ENCODE measurements at places on chromosomes 13 and 19. TPM values are rescaled to one million over a fixed set of nuclear protein-coding genes. Genes with fewer than 3 reads are reported as not detected.
A peak's percentile ranks its signal among the peaks of the same experiment; 100 is the strongest.

GRCh38 chr19:34276614-34277013, 22.3 kb downstream of the GARRE1 start:
- H3K4me3 ChIP-seq, result no peak overlapping the region
- DNase-seq, result no peak
- peaks cover 22% of the 10 kb centered on the region for H3K4me1 ChIP-seq
- no peaks in the 10 kb centered on the region for H3K27me3 ChIP-seq
- no peaks in the 10 kb centered on the region for H3K36me3 ChIP-seq

GRCh38 chr19:47511128-47511517, 3.7 kb downstream of the NAPA start:
- H3K4me1 ChIP-seq, result peaks cover 47% of the 10 kb centered on the region
- H3K36me3 ChIP-seq, result peaks cover 7% of the 10 kb centered on the region
- H3K27ac ChIP-seq, result no peak overlapping the region
- no peak for DNase-seq
- H3K27me3 ChIP-seq, result no peaks in the 10 kb centered on the region

GRCh38 chr13:25249001-25249543, 38.2 kb downstream of the MTMR6 start:
- peaks cover 44% of the 10 kb centered on the region for H3K36me3 ChIP-seq
- no peak overlapping the region for H3K27ac ChIP-seq
- no peaks in the 10 kb centered on the region for H3K27me3 ChIP-seq
- peak; percentile 26 for DNase-seq

- H3K27me3 ChIP-seq, result no peaks in the 10 kb centered on the region
- peaks cover 42% of the 10 kb centered on the region for H3K4me1 ChIP-seq
- H3K4me3 ChIP-seq, result peak overlapping the region; percentile 88
These were observed 3.0 kb downstream of the PPP6R1 start for GRCh38 chr19:55255618-55256423.

GRCh38 chr13:58476206-58476918, 844.8 kb downstream of the PCDH17 start:
- H3K4me1 ChIP-seq, result no peaks in the 10 kb centered on the region
- H3K4me3 ChIP-seq, result no peak overlapping the region
- no peaks in the 10 kb centered on the region for H3K36me3 ChIP-seq
- H3K27ac ChIP-seq, result no peak overlapping the region

GRCh38 chr19:56159009-56159559, 16.7 kb upstream of the GALP start:
- H3K4me3 ChIP-seq, result no peak overlapping the region
- H3K4me1 ChIP-seq, result no peaks in the 10 kb centered on the region
- no peaks in the 10 kb centered on the region for H3K27me3 ChIP-seq

GRCh38 chr19:55550321-55550650, 4.9 kb upstream of the SBK3 start:
- no peaks in the 10 kb centered on the region for H3K36me3 ChIP-seq
- no peak overlapping the region for H3K27ac ChIP-seq
- no peak for DNase-seq
- H3K4me3 ChIP-seq, result no peak overlapping the region
- H3K4me1 ChIP-seq, result peaks cover 17% of the 10 kb centered on the region

GRCh38 chr13:90919153-90919552, 428.3 kb upstream of the MIR17HG start:
- no peaks in the 10 kb centered on the region for H3K4me1 ChIP-seq
- DNase-seq, result no peak
- no peaks in the 10 kb centered on the region for H3K27me3 ChIP-seq
- no peak overlapping the region for H3K4me3 ChIP-seq
- no peak overlapping the region for H3K27ac ChIP-seq

GRCh38 chr19:49677901-49678674, 1.0 kb downstream of the PRMT1 start:
- H3K27ac ChIP-seq, result peak overlapping the region; percentile 60
- DNase-seq, result peak; percentile 79
- H3K36me3 ChIP-seq, result peaks cover 52% of the 10 kb centered on the region
- peaks cover 12% of the 10 kb centered on the region for H3K4me1 ChIP-seq
- peak overlapping the region; percentile 96 for H3K4me3 ChIP-seq

DNA sequence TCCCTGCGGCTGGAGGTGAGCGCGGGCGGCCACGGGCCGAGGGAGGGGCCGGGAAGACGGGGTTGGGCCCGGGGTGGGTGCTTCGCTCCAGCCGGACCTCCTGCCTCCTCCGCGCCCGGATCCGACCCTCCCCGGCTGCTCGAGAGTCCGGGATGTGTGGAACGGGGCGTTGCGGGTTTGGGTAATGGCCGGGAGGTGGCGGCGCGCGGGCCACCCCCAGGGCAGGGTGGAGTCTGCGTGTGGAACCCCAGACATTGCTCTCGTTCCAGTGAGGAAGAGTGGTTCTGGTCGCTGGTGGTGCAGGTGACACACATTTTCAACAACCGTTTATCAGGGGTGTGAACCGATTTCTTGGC, 38.8 kb downstream of the ARHGEF7 start:
- H3K27ac ChIP-seq, result peak overlapping the region; percentile 98
- peaks cover 14% of the 10 kb centered on the region for H3K4me1 ChIP-seq
- DNase-seq, result peak; percentile 36

GRCh38 chr19:44644402-44645016, 799 bp downstream of the PVR start:
- peak overlapping the region; percentile 84 for H3K4me3 ChIP-seq
- H3K36me3 ChIP-seq, result peaks cover 25% of the 10 kb centered on the region
- peaks cover 31% of the 10 kb centered on the region for H3K4me1 ChIP-seq
- DNase-seq, result peak; percentile 76
- no peaks in the 10 kb centered on the region for H3K27me3 ChIP-seq

DNA sequence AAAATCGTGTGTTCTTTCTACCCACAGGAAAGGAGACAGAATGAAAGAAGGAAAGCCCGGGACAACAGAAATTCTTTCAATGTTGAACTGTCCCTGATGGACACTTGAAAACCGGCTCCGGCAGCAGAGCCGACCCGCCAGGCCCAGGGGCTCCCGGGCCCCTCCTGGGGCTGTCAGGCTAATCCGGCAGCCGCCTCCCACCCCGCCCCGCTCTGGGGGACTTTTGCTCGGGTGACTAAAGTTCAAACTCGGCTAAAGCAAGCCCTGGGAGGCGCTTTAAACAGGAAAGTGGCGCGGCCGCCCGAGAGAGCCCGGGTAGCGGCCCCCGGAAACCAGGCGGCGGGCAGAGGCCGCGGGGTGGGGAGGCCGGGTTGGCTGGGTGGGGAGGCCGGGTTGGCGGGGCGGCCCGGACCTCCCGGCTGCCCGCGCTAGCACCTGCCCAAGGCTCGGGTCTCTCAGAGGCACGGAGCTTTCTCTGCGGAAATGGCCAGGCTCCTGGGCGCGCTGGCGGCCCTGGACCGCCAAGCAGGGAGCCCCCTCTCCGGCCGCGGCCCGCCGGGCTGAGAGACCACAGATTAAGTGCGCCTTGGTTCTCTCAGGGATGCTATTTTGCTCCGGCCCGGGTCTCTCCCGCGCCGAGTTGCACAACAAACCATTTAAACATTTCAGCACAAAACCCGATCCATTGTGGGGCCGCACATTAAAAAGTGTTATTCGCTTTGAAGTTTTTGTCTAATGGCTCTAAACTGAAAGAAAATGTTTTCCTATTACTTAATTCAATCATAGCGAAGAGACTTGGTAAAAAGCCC, 2.6 kb upstream of the GSX1 start:
- H3K4me1 ChIP-seq, result peaks cover 17% of the 10 kb centered on the region
- no peak overlapping the region for H3K4me3 ChIP-seq
- no peak overlapping the region for H3K27ac ChIP-seq
- no peaks in the 10 kb centered on the region for H3K36me3 ChIP-seq

GRCh38 chr13:95480131-95480545, 72.4 kb upstream of the CLDN10 start:
- peaks cover 23% of the 10 kb centered on the region for H3K4me1 ChIP-seq
- H3K27ac ChIP-seq, result no peak overlapping the region
- peak; percentile 17 for DNase-seq
- H3K36me3 ChIP-seq, result no peaks in the 10 kb centered on the region

DNA sequence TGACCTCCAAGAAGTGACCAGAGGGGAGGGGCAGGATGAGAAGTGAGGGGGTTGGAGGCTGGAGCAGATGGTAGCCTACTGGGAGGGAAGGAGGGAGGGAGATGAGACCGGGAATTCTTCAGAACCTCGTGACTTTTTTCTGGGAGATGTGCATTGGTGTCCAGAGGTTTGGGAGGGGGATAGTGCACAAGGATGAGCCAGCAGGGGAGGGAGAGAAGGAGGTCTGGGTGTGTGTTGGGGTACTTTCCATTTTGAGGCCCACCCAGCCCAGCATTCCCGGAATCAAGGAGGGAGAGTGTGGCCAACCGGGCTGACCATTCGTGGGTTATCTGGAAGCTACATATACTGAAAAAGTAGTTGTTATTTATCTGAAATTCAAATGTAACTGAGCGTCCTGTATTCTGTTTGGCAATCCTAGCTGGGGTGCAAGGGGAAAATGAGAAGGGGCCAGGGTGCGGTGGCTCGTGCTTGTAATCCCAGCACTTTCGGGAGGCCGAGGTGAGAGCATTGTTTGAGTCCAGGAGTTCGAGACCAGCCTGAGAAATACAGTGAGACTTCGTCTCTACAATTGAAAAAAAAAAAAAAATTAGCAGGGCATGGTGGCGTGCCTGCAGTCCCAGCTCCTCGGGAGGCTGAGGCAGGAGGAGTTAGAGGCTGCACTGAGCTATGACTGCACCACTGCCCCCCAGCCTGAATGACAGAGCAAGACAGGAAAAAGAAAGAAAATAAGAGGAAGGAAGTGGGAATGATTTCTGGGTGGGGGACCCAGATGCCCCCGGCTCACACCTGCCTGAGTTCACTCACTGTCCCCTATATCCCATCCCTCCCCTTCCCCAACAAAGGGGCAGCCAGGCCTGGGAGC, 4.4 kb upstream of the C3 start:
- DNase-seq, result no peak
- H3K4me3 ChIP-seq, result no peak overlapping the region
- peaks cover 29% of the 10 kb centered on the region for H3K4me1 ChIP-seq
- H3K27me3 ChIP-seq, result no peaks in the 10 kb centered on the region
- H3K27ac ChIP-seq, result no peak overlapping the region

DNA sequence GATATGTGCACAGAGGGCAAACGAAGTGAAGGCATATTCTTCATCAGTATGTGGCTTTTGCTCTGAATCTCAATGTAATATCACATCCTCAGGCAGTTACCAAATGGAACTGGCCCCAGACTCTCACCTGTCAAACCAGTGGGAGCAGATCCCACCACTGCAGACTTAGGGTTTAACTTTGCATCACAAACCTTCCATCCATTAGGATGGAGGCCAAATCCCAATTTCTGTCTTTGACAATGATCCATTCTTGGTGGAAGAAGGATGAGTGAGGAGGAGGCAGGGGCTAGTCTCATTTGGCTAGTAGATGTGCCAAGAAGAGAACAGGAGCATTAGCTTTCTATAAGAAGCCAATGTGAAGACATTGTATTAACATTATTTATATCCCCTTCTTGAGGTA, 413.5 kb upstream of the SPRY2 start:
- no peaks in the 10 kb centered on the region for H3K27me3 ChIP-seq
- no peaks in the 10 kb centered on the region for H3K4me1 ChIP-seq
- DNase-seq, result no peak
- no peak overlapping the region for H3K4me3 ChIP-seq
- H3K27ac ChIP-seq, result no peak overlapping the region

- peak; percentile 53 for DNase-seq
- H3K4me3 ChIP-seq, result no peak overlapping the region
- peaks cover 5% of the 10 kb centered on the region for H3K4me1 ChIP-seq
- H3K27me3 ChIP-seq, result no peaks in the 10 kb centered on the region
- no peak overlapping the region for H3K27ac ChIP-seq
These were observed 8.8 kb downstream of the PRR22 start for GRCh38 chr19:5775668-5776309.

GRCh38 chr19:35404879-35405622, 34.2 kb downstream of the GPR42 start:
- peaks cover 31% of the 10 kb centered on the region for H3K27me3 ChIP-seq
- peaks cover 6% of the 10 kb centered on the region for H3K4me1 ChIP-seq
- H3K4me3 ChIP-seq, result no peak overlapping the region
- no peak overlapping the region for H3K27ac ChIP-seq

- no peak overlapping the region for H3K27ac ChIP-seq
- DNase-seq, result no peak
- H3K27me3 ChIP-seq, result no peaks in the 10 kb centered on the region
These were observed 30.1 kb downstream of the PIP5K1C start for GRCh38 chr19:3669947-3670795.

DNA sequence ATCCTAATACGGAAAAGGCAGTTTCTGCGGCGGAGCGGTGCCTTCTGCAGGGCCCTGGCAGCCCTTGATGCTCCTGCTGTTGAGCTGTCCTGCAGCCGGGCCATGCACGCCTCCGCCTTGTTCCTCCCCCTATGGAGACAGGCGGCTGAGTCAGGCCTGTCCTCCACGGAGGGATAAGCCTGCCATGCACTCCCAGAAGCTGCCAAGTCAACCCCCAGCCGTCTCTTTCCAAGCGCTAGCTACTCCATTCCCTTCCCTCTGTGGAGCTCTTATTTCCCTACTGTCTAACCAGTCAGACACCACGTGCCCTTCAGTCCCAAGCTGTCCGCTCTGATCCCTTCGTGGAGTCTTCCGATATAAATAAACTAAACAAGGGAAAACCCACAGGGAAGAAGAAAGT, 197.0 kb downstream of the COL4A1 start:
- H3K36me3 ChIP-seq, result no peaks in the 10 kb centered on the region
- H3K4me3 ChIP-seq, result no peak overlapping the region
- H3K27me3 ChIP-seq, result no peaks in the 10 kb centered on the region
- peaks cover 43% of the 10 kb centered on the region for H3K4me1 ChIP-seq
- DNase-seq, result peak; percentile 87

GRCh38 chr13:20192158-20192835, 441 bp downstream of the GJB2 start:
- no peak overlapping the region for H3K27ac ChIP-seq
- H3K4me3 ChIP-seq, result peak overlapping the region; percentile 74
- no peaks in the 10 kb centered on the region for H3K27me3 ChIP-seq
- DNase-seq, result peak; percentile 55

DNA sequence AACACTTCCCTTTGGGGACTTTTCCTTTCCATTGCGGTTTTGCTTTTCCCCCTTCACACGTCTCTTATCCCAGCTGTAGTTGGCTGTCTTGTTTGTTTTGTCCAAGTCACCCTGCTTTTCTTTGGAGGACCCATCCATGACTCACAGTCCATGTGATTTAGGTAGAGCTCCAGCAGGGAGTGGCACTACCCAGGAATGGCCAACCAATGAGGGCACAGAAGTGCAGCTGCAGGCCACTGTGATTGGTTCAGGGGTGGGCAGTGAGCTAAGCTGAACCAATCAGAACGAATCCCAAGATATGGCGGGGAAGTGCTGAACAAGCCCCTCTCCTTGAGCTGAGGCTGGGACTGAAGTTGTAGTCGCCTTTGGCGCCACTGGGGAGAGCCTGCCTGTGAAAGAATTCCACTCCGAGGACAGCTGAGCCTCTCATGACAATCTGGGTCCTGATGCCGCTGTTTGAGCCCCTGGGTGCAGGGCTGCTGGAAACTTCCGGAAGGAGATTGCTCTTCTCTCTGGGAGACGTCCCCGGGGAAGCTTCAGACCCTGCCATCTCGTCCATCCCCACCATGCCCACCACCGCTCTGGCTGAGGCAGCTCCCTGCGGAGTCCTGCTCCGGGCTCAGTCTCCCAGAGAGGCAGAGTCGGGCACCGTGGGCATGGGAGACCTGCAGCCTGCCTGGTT, 62.9 kb upstream of the URI1 start:
- DNase-seq, result peak; percentile 67
- no peak overlapping the region for H3K4me3 ChIP-seq
- no peaks in the 10 kb centered on the region for H3K36me3 ChIP-seq
- no peak overlapping the region for H3K27ac ChIP-seq

LSR gene
- total RNA-seq, result 60.6 TPM

URAD gene
- total RNA-seq, result not detected

RFPL4AL1 gene
- not detected for total RNA-seq

ZNF426 gene
- total RNA-seq, result 13.2 TPM

ZNF738 gene
- total RNA-seq, result 3.4 TPM

RFPL4A gene
- not detected for total RNA-seq

CFAP97D2 gene
- not detected for total RNA-seq

SYCN gene
- total RNA-seq, result not detected

TTC9B gene
- total RNA-seq, result not detected

PAK4 gene
- total RNA-seq, result 28.4 TPM

OR4F17 gene
- not detected for total RNA-seq

TNFSF9 gene
- 6.2 TPM for total RNA-seq

ZMYM5 gene
- 12.1 TPM for total RNA-seq

ZIM2 gene
- not detected for total RNA-seq

CD33 gene
- total RNA-seq, result 0.33 TPM

All from MCF 10A (cell line).